CD4-positive, alpha-beta T cell treated with Interleukin-10 for 1 hour (primary cell): ENCODE measurements at places on chromosomes 2 and 18.
A peak's percentile ranks its signal among the peaks of the same experiment; 100 is the strongest.

GRCh38 chr18:24231773-24232735 lies 93.2 kb downstream of the CABYR start:
- no peak for DNase-seq

DNA sequence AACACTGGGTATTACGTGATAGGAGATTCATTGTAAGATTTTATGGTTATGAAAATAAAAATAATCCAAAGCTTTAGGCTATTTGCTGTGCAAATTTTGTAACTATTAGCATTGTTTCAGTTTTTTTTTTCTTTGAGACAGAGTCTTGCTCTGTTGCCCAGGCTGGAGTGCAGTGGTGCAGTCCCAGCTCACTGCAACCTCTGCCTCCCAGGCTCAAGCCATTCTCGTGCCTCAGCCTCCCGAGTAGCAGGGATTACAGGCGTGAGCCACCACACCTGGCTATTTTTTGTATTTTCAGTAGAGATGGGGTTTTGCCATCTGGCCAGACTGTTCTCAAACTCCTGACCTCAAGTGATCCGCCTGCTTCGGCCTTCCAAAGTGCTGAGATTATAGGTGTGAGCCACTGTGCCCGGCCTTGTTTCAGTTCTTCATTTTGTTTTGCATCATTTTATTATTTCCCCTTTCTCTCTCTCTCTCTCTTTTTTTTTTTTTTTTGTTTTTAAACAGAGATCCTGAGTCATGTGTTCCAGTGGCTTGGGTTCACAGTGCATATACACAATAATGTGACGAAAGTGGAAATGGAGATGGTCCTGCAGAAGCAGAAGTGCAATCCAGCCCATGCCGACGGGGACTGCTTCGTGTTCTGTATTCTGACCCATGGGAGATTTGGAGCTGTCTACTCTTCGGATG lies 25.8 kb downstream of the CASP10 start:
- no peak for DNase-seq

DNA sequence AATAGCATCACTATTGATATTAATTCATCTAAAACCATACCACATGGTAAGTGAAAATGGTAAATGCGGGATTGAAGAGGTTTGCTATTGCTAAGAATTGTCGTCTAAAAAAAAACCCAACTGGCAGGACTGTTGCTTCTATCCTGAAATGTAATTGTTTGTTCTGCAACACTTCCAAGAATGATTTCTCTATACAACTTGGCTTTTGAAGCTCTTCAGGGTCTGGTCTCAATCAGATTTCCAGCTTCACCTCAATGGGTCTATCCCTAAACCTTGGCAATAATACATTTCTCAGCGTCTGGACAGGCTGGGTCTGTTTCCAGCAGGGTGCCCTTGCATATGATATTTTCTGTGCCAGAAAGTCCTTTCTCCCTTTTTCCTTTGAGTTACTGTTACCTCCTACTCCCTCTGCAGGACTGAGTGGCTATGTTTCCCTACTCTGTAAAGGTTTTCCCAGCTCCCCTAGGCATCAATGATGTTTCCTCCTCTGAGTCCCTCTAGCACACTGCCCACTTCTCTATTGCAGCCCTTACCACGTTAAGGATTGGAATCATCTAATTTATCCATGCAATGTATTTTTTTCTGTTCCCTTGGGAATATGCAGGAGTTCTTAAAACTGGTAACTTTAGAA lies 118.2 kb upstream of the REV1 start:
- no peak for DNase-seq

GRCh38 chr2:164803776-164804466 lies 37.7 kb downstream of the COBLL1 start:
- DNase-seq = no peak

DNA sequence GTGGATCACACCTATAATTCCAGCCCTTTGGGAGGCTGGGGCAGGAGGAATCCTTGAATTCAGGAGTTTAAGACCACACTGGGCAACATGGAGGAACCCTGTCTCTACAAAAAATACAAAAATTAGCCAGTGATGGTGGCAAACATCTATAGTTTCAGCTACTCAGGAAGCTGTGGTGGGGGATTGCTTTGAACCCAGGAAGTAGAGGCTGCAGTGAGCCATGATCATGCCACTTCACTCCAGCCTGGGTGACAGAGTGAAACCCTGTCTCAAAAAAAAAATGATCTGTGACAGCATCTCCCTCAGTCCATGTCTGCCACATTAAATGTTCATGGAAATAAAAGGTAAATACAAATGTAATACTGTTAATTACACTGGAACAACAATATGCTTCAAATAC lies 121.4 kb upstream of the COL5A2 start:
- peak; percentile 56 for DNase-seq
